ENCODE measurements at places on chromosomes 11 and 22.

DNA sequence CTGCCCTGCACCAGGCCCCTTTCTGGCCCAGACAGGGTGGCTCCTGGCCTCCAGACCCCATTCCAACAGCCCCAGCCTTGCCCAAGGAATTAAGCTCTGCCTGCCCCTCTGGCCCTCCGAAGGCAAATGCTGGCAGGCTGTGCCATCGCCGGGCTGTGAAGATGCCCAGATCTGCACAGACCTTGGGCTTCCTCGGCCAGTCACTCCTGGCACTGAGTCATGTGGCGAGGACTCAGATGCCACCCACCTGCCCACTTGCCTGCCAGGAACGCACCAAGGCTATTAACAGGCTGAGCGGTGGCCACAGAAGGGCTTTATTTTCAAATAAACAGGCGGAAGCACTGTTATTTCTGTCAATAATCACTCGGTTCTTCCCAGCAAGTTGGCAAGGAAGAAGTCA, 50.3 kb upstream of the TTLL12 start:
- ATAC-seq: no peak

GRCh38 chr11:125935056-125935455, 10.8 kb upstream of the VSIG10L2 start:
- no peak for ATAC-seq

GRCh38 chr11:88704485-88704884, 361.3 kb downstream of the GRM5 start:
- no peak for ATAC-seq

DNA sequence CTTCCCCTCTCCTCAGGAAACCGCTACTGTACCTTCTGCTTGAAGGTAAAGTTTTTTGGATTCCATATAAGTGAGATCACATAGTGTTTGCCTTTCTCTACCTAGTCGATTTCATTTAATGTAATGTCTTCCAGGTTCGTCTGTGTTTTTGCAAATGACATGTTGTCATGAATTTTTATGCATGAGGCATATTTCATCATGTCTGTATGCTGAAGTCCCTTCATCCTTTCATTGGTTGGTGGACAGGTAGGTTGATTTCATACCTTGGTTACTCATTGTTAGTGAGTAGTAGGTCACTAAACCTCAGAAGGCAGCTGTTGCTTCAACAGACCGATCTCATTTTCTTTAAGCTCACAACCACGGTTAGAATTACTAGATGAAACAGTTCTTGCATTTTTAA, 60.3 kb downstream of the LRRC74B start:
- ATAC-seq: no peak

- no peak for ATAC-seq
These were observed 970 bp downstream of the CAT start for GRCh38 chr11:34439610-34440198.

DNA sequence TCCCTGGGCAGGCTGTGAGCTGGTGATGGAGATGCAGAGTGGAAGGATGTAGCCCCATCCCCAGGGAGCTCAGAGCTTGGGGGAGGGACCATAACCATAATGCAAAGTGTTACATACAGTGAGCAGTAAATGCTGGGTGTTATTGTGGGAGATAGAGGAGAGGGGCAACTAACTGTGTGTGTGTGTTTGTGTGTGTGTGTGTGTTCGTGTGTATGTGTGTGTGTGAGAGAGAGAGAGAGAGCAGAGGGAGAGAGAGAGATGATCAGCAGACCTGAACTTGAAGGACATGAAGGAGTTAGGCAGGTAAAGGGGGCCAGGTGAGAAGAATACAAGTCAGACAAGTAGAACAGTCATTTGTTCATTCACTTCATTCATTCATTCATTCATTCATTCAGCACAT, 74.2 kb downstream of the CACNG2 start:
- no peak for ATAC-seq

- no peak for ATAC-seq
These were observed 148.8 kb downstream of the DBX1 start for GRCh38 chr11:20011307-20011951.

GRCh38 chr11:37525336-37525735, 927.3 kb upstream of the RAG2 start:
- no peak for ATAC-seq

- ATAC-seq: no peak
These were observed 140.3 kb downstream of the PKNOX2 start for GRCh38 chr11:125304876-125305275.

DNA sequence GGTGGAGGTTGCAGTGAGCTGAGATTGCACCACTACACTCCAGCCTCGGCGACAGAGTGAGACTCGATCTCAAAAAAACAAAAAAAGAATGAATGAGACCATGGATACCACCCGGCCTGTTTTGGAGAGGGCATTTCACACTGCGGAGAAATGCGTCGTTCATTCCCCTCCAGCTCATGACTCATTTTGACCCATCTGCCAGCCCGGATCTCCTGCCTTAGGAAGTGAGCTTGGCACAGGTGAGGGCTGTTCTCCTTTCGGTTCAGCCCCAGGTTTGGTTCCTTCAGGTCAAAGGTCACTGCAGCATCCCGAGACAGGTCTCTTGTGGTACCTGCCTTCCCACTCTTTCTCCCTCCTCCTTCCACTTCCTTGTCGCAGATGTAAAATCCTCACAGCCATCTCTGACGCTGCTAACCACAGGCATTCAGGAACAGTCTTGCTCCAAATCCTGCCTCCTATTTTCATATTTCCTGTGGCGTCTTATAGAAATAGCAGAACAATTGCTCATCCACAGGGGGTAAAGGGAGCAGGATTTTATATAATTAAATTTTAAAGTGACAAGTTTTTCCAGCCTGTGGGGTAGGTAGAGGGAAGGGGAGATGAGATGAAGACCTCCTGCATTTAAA, 517.9 kb downstream of the NTM start:
- no peak for ATAC-seq

DNA sequence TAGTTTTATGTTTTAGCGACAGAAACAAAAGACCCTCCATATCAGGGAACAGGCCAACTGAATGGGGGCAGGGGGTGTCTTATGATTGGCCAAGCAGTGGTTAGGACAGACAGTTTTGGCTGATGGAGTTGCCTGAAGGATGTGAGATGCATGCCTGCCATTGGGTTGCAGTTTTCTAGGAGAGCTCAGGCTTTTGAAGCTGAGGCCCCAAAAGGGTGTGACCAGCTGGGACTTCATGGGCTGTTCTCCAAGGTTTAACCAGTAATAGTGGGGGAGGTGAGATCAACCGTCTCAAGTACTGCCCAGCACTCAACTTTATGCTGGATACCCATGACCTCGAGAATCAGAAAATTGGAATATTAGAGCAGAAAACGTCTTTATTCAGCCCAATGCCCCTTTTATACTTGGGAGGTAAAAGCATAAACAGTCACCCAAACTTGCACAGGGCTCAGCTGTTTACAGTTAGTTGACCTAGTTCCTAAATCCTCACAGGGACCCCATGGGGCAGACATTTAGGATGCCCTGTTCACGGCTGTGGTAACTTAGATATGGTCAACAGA, 13.5 kb downstream of the DTX4 start:
- ATAC-seq: no peak

GRCh38 chr22:22810018-22810427, 77.6 kb upstream of the IGLL5 start:
- peak; percentile 85 for ATAC-seq

DNA sequence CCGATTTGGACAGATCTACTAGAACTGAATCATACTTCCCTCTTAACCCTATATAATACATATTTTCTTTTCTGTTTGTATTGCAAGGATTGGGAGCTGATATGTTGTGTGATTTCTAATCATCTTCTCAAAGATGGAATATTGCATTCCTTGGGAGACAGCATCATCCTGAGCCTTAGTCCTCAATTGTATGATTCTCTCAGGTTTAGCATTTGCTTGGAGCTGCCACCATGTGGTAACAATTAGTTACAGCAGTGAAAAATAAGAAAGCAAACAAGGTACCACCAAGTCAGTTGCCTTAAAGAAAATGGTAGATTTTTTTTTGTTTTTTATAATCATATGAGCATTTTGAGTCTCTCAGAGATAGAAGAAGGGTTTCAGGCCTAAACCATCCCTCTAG, 11.9 kb downstream of the SNX19 start:
- no peak for ATAC-seq
